ENCODE measurements at places on chromosomes 7 and 10.

DNA sequence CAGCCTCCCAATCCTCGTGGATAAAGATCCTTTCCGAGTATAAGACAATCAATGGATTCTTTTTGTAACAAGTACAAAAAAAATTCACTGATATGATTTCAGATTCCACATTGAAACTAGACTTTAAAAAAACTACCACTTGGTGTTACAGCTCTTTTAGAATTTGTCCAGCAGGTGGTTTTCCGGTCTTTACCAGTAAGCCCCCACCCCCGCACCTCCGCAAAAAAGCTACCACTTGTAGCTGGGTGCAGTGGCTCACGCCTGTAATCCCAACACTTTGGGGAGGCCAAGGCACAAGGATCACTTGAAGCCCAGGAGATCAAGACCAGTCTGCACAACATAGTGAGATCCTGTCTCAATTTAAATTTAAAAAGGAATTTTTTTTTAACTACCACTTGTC lies 19.8 kb downstream of the IGF2BP3 start:
- no peak for DNase-seq

GRCh38 chr7:47285860-47286491 lies 295.9 kb downstream of the TNS3 start:
- no peak for DNase-seq

- no peak for DNase-seq
Measured at GRCh38 chr7:2717293-2718261, 29.6 kb downstream of the AMZ1 start.

GRCh38 chr10:111151595-111152307 lies 74.9 kb downstream of the ADRA2A start:
- DNase-seq = no peak

DNA sequence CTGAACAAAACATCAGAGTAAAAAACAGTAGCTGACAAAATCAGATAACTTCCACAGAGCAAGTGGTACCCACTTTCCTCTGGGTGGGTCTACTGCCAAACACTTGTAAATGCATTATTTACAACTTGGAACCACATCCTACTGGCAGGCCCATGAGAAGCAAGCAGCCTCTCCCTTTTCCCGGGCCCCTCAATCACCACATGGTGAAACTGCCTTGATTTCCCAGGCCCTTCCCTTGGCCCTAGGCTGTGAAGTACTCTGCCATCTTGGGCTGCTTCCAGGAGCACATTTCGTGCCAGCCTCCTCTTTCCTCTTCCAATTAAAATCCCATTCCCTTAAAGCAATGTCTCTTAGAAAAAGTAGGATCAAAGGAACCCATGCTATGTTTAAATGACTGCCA lies 71.4 kb downstream of the CUZD1 start:
- DNase-seq = no peak

DNA sequence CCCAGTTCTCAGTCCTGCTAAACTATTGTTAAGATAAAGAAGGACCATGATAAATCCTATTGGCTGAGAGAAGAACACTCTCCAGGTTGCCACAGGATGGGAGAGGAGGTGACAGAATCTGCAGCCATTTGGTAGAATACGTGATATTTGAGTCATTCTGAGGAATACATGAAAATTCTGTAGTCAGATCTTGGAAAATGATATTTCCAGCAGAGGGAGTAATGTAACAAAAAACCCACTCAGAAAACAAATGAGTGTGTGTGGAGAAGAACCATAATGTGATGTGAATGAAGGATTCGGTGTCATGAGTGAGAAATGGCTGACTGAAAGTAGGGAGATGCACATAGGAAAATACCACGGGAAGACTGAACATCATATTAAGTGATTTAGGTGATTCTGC lies 128.5 kb upstream of the PFKP start:
- DNase-seq = no peak

- DNase-seq = no peak
Measured at GRCh38 chr7:137026176-137026500, 157.7 kb downstream of the CHRM2 start.

GRCh38 chr10:44807451-44807850 lies 103.7 kb upstream of the TMEM72 start:
- DNase-seq = no peak

DNA sequence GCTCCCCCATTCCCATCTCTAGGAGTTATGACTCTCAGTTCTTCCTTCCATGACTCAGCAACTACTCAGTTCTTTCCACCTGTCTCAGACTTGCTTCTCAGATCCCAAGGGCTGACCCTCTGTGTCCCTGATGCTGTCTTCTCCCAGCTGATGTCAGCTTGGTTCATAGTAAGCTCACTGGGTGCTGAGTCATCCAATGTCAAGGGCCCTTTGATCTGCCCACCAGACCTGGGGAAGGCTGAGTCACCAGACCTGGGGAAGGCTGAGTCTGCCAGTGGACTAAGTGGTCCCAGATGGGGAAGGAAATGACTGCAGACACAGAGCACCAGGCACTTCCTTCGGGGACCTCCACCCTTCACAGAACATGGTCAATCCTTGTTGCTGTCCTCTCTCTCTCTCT lies 76.1 kb upstream of the ZEB1 start:
- peak; percentile 36 for DNase-seq

DNA sequence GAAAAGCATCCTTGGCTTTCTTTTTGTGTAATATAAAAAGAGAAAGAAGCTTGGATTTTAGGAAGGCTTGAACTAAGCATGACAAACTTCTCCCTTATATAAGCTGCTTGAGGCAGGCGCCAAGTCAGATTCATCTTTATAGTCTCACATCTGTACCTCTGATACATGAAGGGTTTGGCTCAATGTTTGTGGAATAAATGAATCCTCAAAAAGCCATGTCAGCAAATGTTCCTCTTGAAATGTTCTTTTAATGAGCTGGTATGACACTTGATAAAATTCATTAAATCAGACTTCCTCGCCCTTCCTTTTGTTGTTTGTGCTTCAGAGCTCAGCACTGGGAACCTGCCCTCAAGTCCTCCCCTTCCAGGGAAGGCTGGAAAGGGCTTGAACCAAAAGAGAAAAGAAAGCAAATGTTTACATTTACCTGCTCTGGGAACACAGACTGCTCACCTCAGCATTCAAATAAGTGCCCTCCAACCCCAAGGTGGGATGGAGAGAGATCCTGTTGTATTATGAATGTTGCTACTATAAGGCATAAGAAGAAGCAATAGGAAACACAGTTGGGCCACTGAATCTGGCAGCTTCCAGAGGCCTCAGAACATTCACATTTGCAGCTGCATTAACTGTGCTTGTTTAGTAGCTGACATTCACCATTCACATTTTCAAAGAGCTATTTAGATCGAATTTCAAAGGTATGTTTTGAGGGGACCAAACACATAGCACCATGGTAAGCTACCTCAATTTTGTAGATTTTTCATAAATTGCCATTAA lies 212.6 kb downstream of the CACNA2D1 start:
- DNase-seq = no peak

DNA sequence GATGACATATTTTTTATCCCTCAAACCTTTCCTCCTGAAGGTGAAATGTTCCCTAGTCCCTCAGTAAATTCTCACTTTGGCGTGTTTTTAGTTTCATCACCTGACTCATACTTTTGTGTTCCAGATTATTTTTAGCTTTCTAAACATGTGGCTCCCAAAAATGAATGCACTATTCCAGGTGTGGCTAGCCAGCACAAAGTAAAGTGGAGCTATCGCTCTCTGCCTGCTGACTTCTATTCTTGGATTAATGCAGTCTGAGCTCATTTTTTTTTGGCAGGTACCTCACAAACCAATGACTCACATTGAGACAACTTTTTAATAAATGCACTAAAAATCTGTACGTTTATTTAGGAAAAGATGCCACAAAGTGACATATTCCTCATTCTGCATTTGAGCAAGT lies 58.8 kb upstream of the LANCL2 start:
- no peak for DNase-seq

GRCh38 chr10:102347236-102347828 lies 48.2 kb upstream of the NFKB2 start:
- DNase-seq = no peak

GRCh38 chr7:34846976-34847375 lies 189.0 kb downstream of the NPSR1 start:
- no peak for DNase-seq

DNA sequence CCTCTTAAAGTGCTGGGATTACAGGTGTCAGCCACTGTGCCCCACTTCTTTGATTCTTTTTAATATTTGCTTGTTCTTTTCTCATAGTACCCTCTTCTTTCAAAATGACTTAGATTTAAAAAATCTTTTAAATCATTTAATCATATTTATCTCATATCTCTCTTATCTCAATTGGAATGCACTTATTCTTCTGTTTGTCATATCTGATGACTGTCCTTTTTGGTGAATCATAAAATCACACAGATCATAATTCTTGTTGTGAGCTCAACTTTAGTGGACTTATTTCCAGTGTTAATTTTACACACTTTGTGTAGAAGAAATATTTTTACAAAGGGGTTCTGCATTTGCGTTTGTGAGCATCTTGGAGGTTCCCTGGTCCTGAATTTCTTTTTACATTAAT lies 220.3 kb upstream of the SLC26A5 start:
- no peak for DNase-seq

- no peak for DNase-seq
Measured at GRCh38 chr7:131327049-131327625, 539 bp upstream of the MKLN1 start.

DNA sequence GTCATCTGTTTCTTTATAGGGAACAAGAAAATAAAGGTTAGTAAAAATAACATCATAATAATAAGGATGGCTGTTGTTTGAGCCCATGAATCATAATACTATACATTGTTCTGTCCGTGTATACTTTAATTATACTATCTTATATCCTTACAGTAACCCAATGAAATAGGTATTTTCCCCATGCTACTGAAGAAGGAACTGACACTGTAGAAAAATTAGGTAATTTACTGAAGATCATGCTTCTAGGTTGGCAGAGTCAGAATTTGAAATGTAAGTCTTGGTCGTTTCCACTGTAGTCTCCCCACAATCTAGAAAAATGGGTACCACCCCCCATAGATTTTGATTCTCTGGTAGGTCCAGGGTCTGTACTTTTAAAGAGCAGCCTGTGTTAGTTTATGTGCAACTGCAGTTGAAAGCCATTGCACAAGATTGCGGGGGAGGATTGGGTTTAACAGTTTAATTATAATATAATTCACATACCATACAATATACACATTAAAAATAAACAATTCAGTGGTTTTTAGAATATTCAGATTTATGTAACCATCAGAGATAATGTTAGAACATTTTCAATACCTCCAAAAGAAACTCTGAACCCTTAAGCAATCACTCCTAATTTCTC lies 47.7 kb downstream of the SHOC2 start:
- no peak for DNase-seq

DNA sequence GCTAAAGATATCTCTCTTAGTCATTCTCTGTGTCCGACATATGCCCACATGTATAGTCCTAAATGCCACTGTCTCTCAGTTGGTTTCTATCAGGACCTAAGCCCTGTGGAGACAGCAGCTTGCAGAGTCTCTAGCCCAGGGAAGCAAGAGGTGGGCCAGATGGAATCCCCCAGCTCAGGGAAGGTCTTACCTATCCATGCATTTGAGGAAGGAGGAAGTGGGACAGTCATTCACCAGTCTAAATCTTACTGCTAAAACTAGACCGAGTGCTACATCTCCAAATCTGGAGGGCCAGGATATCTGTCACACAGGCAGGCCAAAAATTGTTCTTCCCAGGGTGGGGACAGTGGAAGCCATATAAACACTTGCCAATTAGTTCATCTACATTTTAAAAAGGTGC lies 26.4 kb upstream of the HERPUD2 start:
- no peak for DNase-seq

DNA sequence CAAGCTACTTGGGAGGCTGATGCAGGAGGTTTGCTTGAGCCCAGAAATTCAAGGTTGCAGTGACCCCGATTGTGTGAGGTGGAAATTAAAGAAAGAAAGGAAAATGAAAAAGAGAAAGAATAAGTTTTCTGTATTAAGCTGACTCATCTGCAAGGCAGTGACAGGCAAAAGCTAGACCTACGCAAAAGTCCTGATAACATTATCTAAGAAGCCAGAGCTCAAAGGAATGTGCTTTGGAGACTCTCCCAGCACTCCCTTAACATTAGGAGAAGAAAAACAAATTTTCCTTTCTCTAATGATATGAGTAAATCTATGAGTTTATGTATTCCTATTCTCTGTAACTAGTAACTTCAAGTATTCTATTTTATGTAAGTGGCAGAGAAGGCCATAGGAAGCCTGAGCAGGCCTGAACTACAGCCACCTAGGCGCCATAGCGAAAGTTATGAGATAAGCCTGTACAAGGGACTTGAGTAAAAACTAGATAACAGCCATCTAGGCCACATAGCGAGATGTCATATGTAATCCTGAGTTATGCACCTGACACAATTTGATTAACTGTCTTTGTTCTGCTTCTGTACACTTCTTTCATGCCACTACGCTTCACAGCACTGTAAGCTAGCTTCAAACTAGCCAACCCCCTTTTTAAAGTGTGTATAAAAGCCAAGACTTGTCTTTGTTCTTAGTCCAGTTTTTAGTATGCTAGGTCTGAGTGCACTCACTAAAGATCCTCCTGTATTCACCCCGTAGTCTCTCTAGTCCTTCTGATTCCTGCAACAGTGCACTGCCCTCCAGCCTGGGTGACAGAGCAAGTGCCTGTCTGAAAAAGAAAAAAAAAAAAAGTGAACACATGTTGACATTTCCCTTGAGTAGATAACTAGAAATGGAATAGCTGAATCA lies 9.4 kb upstream of the ZWINT start:
- no peak for DNase-seq

DNA sequence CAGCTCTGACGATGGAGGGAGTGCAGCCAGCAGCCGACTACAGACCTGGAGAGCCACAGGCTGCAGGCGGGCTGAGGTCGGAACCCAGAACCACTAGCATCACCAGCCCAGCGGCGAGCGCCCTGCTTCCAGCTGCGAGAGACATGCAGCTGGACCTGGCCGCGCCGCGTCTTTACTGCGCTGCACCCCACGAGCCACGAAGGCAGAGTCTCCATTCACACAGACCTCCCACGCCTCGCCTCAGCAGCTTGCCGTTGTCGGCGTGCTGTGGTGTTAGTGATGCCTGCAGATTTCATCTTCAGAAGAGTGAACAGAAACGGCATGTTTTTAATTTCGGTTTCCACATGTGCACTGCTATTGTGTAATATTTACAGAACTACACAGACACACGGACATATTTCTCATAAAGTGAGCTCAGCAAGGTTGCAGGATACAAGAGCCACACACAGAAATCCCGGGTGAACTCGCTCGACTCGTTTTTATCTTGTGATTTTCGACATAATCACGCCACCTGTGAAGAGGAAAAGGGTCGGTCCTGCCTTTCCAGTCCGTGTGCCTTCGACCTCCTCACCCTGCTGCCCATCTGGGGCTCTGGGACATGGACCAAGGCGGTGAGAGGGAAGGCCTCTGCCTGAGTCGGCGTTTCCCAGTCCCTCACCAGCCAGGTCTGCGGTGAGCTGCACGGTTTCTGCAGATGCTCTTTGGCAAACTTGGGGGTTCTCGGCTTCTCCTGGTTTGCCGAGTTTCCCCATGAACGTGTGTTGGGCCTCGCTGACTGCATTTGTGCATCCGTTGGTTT lies 252.2 kb downstream of the ELFN1 start:
- DNase-seq = peak; percentile 52

GRCh38 chr7:69796416-69796815 lies 198.1 kb downstream of the AUTS2 start:
- no peak for DNase-seq

GRCh38 chr7:1934756-1935155 lies 264.7 kb downstream of the ELFN1 start:
- no peak for DNase-seq
